ENCODE measurements at places on chromosomes 1 and 21.

- no peak for DNase-seq
Observed at GRCh38 chr1:235516862-235517446, 12.7 kb upstream of the B3GALNT2 start.

DNA sequence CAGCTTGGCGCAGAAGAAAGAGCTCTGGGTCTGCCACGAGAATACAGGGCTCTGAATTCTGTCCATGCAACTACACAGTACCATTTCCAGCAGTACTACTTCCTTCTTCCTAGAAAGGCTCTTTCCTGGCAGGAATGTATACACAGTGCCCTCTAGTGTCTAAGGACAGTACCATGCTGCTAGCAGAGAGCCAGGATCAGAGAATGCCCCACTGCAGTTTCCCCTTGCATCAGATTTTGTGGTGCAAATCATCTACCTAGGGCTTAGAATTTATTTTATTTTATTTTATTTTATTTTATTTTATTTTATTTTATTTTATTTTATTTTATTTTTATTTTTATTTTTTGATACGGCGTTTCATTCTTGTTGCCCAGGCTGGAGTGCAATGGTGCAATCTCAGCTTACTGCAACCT is 50.8 kb downstream of the PAX7 start:
- no peak for DNase-seq

DNA sequence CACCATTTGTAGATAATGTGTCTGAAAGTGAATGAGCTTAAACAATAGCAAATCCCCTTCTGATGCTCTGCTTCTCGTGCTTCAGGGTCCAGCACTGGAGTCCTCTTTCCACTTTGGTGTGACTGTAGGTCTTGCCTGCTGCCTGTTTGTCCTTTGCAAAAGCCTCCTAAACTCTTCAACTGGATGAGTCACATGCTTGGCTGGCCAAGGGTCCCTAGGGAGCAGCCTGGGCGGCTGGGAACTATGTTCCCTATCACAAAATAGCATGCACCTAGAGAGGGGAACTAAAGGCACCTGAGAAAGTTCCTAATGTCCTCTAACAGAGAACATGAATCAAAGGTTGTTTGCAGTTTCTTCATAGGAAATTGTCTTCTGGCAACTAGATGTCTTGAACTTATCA is 607.2 kb upstream of the PLXNA2 start:
- no peak for DNase-seq

DNA sequence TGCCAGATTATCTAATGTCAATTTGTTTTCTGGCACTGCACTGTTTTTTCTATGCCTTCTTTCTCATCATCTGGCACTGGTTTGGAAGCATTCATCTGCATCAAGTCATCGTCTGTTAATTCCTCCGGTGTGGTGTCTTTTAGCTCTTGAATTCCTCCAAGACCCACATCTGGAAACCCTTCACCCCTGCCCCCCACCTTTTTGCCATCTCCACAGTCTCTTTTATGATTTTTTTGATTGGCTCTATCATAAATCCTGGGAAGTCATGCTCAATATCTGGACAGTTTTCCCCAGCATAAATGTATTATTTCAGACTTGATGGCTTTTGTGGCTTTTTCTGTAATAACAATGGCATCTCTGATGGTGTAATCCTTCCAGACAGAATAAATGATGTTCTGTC is 10.4 kb upstream of the KCNK1 start:
- DNase-seq = no peak

DNA sequence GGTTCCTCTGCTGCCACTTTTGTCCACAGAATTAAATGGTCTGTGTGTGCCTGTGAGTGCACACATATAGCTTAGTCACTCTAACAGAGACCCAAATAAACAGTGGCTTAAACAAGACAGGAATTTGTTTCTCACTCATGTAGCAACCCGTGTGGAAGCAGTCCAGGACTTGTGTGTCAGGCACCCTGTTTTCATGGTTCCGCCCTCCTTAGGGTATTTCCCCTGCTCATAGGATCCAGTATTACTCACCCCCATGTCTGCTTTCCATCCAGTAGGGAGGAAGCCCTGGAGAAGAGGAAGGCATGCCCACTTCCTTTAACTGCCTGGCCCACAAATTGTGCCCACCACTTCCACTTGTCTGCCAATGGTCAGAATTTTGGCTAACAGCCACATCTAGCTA is 41.3 kb upstream of the TACSTD2 start:
- DNase-seq = no peak

GRCh38 chr1:170321113-170321512 is 175.4 kb downstream of the NTMT2 start:
- DNase-seq = no peak

- DNase-seq = no peak
Observed at GRCh38 chr1:32447469-32448185, 17.2 kb upstream of the ZBTB8B start.

DNA sequence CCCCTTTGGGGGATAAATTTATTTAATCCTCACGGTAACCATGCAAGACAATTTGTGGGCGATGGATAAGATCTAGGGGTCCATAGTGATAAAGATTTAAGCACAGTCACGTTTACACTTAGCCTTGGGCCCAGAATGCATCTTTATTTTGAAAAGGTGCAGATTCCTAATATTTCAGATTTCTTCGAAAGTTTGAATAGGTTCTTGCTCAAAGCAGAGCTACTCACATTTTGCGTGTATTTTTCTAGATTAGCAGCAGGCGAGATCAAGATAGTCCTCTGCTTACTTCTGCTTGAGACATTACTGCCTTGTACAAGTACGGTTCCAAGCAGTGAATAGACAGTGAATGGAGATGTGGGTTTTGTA is 647 bp downstream of the TSEN15 start:
- no peak for DNase-seq

GRCh38 chr21:35189077-35189863 is 140.2 kb upstream of the RUNX1 start:
- DNase-seq = no peak

DNA sequence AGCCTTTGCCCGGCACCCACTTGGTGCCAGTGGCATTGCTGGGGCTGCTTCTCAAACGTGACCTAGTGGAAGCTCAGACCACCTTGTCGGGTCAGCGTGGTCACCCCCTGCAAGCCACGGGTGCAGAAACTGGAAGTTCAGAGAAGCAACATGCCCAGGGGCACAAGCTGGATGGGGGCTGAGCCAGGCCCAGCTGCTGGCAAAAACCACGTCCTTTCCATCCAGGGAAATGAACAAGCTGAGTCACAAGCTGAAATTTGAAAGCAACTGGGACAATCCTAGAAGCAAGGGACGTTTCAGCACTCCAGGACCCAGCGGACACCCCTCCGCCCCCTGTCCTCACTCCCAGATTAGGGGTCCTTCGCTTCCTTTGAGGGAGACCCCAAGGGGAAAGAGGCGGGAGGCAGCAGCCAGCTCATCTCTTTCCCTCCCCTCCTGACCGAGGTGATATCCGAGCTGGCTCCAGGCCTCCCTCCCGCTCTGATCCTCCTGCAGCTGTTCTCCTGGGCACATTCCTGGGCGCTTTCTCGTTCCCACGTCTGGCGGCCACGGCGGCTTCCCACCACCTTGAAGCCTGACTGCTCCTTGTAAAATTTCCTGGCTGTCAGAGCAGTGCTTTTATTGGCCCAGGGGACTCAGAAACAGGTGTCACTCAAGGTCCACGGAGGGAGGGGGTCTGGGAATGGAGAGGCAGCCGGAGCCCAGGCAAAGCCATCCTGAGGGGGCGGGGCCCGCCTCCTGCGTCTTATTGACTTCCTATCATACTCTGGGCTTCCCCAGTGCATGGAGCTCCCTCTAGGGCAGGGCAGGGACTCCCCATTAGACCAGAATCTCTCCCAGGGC is 62.8 kb downstream of the PAX7 start:
- DNase-seq = no peak

- no peak for DNase-seq
Observed at GRCh38 chr1:41700581-41700980, 216.1 kb upstream of the EDN2 start.

GRCh38 chr1:79042117-79042516 is 35.6 kb upstream of the ADGRL4 start:
- no peak for DNase-seq

DNA sequence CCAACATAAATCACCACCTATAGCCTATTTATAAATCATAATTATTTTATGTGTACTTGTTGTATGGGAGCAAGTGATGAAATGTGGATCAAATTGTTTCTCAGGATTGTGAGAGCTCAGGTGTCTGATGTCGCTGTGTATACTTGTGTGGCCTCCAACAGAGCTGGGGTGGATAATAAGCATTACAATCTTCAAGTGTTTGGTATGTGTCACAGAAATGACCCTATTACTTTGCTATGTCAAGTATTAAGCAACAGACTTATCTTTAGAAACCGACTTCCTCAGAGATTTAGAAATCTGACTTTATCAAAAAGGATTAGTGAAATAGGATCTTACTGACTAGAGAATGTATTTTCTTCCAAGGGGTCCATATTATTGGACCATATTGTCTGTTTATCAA is 280.9 kb downstream of the TPR start:
- no peak for DNase-seq

GRCh38 chr1:20137055-20137454 is 2.1 kb upstream of the PLA2G2F start:
- no peak for DNase-seq

DNA sequence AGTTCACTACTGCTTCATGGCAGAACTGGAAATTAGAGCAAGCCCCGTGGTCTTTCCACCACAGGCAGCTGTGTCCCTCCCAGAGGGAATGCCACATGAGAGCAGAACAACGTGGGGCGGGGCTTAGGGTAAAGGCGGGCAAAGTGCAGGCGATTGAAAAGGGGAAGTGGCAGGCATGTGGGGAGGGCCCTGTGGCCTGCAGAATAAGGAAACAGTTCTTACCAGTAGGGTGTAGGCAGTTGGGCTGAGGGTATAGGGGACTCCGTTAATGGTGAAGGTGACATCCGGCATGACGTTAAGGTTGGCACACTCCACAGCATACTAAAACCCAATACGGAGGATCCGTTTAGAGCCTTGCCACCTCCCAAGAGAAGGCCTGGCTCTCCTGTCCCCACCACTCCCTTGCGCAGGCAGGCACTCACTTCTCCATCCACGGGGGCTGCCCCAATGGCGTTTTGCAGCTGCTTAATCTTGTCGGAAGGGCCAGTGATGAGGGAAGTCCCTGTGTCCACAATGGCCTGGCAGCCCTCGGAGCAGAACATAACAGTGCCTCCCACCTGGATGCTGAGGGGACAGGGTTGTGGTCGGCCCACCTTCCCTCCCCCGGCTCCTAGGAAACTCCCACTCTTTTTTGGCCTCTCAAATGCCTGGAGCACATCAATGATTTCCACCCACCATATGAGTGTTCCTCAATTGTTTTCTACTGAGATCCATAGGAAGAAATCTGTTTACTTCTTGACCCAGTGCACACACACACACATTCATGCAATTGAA is 9.1 kb upstream of the RAB7B start:
- no peak for DNase-seq

DNA sequence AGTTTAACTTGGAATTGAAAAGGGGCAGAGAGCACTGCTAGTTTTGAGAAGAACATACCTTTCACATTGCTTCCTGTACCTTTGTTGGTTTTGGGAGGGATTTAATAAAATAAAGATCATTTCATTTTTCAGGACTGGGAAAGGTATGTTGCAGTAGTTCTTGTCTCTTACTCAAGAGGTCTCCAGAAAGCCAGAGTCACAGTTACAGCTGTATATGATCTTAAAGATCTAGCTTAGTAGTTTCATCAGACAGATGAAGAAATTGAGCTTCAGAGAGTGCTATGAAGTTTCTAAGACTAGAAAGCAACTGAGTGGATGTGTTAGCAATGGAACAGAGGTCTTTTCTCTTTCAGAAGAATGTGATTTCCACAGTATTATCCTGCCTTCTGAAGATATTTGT is 1.0 kb downstream of the OR10K2 start:
- no peak for DNase-seq

- no peak for DNase-seq
Observed at GRCh38 chr1:167763525-167764220, 41.9 kb downstream of the MPZL1 start.

DNA sequence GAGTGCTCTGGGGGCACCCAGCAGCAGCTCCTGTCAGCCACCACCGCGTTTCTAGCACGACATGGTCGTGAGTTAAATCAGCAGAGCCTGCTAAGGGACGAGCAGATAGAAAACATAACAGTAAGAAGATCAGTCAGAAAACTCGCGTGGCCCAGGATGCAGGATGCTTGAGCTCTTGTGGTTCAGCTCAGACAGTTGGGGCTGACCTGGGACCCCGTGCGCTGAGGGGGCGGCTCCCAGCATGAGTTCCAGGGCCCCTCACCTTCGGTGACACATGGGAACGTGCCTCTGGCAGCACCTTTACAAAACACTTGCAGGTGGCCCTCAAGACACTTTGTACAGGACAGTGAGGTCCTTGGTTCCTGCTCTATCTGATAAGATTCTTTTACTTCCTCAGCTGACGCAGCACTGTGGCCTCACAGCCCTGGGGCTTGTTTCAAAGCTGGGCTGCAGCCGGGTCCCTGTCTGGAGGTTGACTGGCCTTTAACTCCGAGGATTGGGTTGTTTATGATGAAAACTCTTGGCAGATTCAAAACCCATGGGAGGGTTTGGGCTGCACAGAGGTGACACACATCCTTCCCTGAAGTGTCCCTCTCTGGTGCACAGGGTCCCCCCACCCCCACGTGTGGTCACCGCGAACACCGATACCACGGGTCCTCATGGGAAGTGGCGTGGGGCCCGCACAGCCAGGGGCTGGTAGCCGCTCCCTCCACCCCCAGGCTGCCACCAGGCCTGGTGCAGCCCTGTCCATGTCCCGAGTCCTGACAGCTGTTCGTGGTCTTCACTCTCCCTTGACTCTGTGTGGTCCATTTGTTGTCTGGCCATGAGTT is 65.3 kb upstream of the COL6A1 start:
- DNase-seq = no peak

DNA sequence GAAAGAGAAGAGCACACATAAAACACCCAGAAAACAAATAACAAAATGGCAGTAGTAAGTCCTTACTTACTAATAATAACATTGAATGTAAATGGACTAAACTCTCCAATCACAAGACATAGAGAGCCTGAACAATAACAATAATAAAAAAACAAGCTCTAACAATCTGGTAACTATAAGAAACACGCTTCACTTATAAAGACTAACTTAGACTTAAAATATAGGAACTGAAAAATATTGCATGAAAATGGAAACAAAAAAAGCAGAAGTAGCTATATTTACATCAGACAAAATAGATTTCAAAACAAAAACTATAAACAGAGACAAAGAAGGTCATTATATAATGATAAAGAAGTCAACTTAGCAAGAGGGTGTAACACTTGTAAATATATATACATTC is 83.1 kb upstream of the LYPLAL1 start:
- no peak for DNase-seq

- DNase-seq = peak; percentile 31
Observed at GRCh38 chr1:6423321-6423999, 1.1 kb upstream of the ESPN start.

- no peak for DNase-seq
Observed at GRCh38 chr1:8731162-8731561, 86.3 kb downstream of the RERE start.

DNA sequence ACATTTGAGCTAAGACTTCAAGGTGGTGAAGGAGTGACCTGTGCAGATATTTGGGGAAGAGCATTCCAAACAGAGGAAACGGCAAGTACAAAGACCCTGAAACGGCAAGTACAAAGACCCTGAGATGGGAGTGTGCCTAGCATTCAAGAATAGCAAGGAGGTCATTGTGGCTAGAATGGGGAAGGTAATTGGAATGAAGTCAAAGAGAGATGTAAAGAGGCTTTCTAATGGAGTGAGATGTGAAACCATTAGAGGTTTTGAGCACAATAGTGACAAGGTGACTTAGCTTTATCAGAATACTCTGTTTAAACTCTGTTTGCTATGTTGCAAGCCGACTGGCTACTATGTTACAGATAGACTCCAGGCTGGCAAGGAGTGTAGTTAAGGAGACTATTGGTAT is 4.4 kb downstream of the CDC7 start:
- DNase-seq = no peak

Measured in activated CD8-positive, alpha-beta memory T cell treated with anti-CD3 and anti-CD28 coated beads for 1 hour (primary cell).